NCI-H1105 treated with DMSO at 0.1 percent for 48 hours (cell line): ENCODE measurements at places on chromosomes 5 and 9.

GRCh38 chr9:135600296-135600817 is 38.8 kb downstream of the PAEP start:
- DNase-seq: peak; percentile 29

DNA sequence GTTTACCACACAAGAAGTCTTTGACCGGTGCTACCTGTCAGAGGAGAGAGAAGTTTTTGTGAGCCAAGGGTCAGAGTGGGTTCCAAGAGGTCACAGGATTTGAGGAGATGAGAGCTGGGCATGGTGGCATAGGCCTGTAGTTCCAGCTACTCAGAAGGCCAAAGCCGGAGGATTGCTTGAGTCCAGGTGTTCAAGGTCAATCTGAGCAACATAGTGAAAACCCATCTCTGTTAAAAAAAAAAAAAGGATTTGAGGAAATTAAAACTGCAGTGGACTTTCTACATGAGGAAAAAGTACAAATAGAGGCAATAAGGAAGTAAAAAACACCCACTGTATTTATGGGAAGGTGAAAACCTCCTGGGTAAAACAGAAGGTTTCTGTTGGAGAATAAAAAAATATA is 63.8 kb downstream of the PHAX start:
- no peak for DNase-seq

- peak; percentile 60 for DNase-seq
Observed at GRCh38 chr5:140042643-140043507, at the start of gene NRG2. NRG2 (minus strand) TSS chr5:140043299.

DNA sequence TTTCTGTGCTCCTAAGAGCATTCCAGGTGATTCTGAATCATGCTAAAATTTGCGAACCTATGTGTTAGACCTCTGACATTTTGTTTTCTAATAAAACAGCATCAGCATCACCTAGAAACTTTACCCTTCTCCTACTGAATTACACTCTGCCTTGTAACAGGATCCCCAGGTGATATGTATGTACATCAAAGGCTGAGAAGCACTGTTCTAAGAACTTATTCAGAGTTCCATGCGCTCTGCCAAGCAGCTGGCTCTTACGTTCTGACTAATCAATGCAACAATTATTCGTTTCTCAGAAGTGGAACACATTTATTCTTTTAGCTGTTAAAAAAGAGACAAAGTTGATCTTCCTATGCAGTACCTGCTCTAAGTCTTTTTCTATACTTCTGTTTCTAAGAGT is 228.6 kb downstream of the SLF1 start:
- no peak for DNase-seq

GRCh38 chr5:149141957-149142851 is 911 bp downstream of the ABLIM3 start:
- peak; percentile 38 for DNase-seq

- no peak for DNase-seq
Observed at GRCh38 chr5:174559141-174559540, 165.2 kb upstream of the MSX2 start.

DNA sequence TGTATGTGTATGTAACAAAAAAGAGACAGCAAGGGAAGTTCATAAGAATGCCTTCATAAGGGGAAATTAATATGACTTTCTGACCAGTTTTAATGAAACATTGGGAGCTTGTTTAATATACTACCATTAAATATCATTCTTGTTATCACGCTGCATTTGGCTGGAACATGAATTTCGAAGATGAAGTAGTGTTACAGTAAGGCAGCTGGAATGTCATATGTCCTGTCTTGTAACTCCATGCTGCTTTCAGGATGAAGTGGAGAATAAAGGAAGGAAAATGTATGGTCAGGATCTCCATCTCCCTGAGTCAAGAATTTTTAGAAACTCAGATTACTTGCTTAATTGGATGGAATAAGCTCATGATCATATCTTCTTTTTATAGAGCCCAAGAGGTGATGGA is 61.5 kb upstream of the DMAC1 start:
- no peak for DNase-seq

DNA sequence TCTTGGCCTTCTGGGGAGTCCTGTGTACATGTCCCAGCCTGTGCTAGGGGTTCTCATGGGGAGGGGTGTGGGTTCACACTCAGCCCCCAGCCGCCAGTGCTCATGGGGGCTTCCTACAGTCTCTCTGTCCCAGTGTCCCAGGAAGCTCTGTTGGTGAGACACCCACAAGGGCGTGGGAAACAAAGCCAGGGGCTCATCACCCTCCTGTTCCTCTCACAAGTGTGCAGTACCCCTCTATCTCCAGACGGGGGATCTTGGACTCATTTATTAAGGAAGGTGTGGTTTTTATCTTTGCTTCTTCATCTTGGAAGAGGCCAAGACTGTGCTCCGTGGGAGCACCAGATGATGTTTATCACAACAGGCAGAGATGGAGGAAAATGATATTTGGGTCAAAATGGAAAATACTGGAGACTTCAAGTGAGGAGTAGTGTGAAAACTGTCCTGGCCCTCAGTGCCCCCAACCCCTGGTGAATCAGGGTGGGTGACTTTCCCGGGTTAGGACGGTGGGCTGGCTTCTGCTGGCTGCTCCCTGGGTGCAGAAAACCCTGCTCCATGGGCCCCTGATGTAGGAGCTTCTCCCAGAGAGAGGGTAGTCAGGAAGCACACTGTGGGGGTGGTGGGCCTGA is 15.2 kb downstream of the TMEM171 start:
- no peak for DNase-seq

DNA sequence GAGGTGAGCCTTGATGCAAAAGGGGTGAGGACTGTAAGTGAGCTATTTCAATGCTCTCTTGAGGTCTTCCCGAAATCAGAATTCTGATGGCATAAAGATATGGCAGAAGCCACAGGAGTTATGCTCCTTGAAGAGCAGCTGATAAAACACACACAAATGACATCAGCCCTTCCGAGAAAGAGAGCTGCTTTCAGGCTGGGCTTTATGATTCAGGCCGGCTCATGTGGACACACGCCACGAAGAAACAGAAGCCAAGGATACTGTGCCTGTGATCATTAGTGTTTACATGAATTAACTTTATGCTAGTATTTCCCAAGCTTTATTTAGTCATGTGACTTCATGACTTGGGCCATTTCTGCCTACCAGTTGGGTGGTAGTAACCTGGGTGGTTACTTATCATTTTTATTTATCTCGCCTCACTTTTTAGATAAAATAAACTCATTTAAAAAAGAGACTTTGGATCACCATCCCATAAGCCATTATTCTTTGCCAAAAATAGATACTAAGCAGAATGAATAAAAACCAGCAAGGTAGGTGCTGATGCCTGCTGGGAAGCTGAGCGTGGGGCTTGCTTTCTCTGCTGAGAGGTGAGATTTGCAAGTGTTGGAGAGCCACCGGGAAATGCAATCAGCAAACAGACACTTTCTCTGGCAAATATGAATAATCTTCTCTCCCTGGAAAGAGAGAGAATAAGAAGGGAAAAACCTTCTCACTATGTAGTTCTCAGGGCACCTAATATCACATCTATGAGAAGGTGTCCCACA is 73.0 kb upstream of the SLC25A51 start:
- DNase-seq: no peak

- DNase-seq: no peak
Observed at GRCh38 chr9:135692410-135692809, 6.9 kb downstream of the SOHLH1 start.

GRCh38 chr5:10518347-10518746 is 45.5 kb upstream of the ANKRD33B start:
- no peak for DNase-seq

- peak; percentile 10 for DNase-seq
Observed at GRCh38 chr9:123689701-123690428, 240.1 kb downstream of the DENND1A start.

GRCh38 chr9:95962936-95963335 is 87.4 kb downstream of the ERCC6L2 start:
- no peak for DNase-seq

- no peak for DNase-seq
Observed at GRCh38 chr5:123511290-123511647, 708 bp upstream of the CSNK1G3 start.

DNA sequence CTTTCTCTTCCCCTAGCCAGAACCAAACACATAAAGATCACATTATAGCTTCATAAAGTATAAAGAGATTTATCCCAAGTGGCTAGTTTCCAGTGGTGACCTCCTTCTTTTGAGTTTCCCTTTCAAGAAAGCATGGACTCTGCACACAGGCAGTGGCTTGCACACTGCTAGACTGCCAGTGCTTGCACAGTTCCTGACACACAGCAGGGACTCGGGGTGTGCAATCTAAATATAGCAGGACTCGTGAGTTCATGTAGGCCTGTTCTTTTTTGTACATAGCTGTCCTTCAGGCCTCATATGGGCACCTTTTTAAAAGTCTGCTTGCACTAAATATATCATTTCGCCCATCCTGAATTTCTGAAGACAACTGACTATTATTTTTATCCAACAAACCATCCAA is 308.6 kb downstream of the FBXL7 start:
- no peak for DNase-seq

- no peak for DNase-seq
Observed at GRCh38 chr5:149886692-149887470, 57.7 kb downstream of the PDE6A start.

GRCh38 chr9:19568946-19569345 is 160.1 kb downstream of the ACER2 start:
- DNase-seq: no peak

DNA sequence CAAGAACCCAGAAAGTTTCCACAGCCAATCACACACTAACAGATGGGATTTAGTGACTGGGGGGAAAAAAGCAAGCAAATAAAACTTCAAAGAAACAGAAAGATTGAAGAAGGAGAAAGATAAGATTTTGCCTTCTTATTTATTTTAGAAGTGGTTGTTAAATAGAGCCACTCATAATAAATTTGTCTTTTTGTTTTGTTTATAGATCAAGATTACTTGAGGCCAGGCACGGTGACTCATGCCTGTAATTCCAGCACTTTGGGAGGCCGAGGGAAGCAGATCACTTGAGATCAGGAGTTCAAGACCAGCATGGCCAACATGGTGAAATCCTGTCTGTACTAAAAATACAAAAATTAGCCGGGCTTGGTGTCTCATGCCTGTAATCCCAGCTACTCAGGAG is 94.9 kb upstream of the RANBP3L start:
- no peak for DNase-seq

GRCh38 chr5:36724467-36725332 is 118.3 kb downstream of the SLC1A3 start:
- DNase-seq: no peak

GRCh38 chr5:16595881-16596580 is 20.8 kb downstream of the RETREG1 start:
- no peak for DNase-seq

GRCh38 chr5:102625928-102626327 is 127.1 kb upstream of the SLCO6A1 start:
- DNase-seq: no peak

DNA sequence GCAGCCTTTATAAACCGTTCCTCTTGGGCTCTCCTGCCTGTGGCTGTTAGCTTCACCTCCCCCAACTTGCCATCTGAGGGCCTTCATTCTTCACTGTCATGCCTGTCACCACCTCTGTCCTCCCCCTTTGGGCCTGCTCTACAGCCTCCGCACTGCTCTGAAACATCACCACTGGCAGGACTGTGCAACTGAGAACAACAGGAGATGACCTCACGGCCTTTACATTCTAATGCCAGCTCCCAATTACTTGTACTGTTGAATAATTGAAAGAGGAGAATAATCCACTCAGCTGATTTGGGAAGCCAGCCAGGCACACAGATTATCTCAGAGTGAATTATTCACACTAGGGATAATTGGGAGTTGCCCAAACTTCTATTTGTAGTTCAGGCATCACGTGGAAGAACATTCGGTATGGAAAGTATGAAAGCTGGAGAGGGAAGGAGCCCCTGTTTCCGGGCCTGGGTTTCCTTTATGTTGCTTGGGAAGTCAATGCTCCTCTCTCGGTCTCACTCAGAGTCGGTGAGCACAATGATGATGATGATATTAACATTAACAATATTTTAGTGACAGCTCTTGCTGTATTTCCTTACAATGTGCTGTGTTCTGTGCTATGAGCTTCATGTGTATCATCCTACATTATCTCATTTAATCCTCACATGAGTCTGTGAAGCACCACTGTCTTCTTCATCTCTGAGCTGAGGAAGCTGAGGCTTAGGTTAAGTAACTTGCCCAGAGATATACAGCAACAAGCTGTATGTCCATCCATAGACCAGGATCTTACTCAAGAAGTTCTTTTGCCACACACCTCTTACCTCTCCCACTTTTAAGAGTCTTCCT is 99.3 kb upstream of the LRRTM2 start:
- no peak for DNase-seq

- DNase-seq: no peak
Observed at GRCh38 chr5:141872496-141873356, 5.5 kb downstream of the PCDH1 start.

- peak; percentile 22 for DNase-seq
Observed at GRCh38 chr9:114250235-114250568, 72.7 kb upstream of the ORM1 start.

GRCh38 chr5:150261231-150261630 is 28.3 kb downstream of the CAMK2A start:
- DNase-seq: no peak

GRCh38 chr5:90803381-90803780 is 244.8 kb downstream of the ADGRV1 start:
- DNase-seq: no peak

GRCh38 chr9:125343518-125344275 is 82.1 kb downstream of the GAPVD1 start:
- no peak for DNase-seq

DNA sequence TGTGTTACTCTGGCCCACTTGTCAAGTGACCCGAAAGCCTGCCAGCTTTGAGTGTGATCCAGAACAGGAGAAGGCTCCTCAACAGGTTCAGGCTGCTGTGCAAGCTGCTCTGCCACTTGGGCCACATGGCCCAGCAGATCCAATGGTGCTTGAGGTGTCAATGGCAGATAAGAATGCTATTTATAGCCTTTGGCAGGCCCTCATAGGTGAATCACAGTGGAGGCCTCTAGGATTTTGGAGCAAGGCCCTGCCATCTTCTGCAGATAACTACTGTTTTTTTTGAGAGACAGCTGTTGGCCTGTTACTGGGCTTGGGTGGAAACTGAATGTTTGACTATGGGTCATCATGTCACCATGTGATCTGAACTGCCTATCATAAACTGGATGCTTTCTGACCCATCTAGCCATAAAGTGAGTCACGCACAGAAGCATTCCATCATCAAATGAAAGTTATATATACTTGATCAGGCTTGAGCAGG is 180.8 kb downstream of the CARTPT start:
- no peak for DNase-seq

- DNase-seq: no peak
Observed at GRCh38 chr9:124482431-124483031, 24.7 kb downstream of the NR5A1 start.

DNA sequence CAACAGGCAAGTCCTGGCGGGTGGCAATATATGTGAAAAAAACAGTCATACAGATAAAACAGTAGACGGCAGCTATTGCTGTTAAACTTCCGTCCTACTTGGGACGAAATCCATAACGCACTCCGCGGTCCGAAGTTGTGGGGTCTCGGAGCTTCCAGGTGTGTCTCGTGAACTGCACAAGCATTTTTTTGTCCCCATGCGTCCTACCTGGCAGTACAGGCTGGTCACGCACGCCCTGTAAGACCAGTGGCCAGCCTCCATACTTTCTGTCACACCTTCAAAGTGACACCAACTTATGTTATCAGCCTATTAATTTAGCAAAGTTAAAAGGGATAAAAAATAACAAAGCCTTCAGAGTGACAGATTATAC is 51.3 kb downstream of the TGFBI start:
- no peak for DNase-seq
